Sigmoid colon (tissue), 7 donors: ENCODE measurements at places on chromosomes 3 and 15.

DNA sequence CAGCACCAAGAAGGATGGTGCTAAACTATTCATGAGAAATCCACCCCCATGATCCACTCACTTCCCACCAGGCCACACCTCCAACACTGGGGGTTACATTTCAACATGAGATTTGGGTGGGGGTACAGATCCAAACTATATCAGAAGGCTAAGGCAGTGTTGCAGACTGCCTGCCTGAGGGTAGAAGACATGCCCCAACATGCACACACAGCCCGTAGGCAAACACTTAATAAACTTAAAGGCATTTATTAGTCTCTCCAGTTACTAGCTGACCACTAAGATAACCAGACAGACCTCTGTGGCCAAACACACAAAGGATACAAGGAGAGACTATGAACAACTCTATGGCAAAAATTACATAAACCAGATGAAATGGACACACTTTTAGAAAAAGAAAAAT is 10.2 kb downstream of the FAM162A start:
- H3K36me3 ChIP-seq, result no peaks in the 10 kb centered on the region
- H3K27me3 ChIP-seq, result no peaks in the 10 kb centered on the region
- H3K4me1 ChIP-seq, result no peaks in the 10 kb centered on the region

DNA sequence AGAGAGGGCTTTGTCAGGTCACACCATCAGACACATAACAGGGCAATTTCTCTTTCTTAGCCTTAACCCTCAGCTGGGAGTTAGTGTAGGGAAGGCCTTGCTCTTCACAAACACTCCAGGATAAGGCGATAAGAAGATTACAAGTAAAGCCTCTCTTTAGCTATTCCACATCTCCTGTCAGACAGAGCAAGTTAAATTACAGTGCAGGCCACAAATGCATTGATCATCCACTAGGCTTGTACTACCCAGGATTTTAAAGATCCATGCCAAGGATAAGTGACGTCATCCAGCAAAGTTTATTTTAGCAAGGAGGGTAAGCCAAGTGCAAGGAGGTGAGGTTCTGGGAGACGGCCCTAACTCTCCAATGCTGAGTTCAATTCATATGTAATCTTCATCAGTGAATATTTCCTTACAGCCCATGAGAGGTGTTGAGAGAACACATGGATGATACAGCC is 890.6 kb upstream of the NR2F2 start:
- H3K4me1 ChIP-seq, result no peaks in the 10 kb centered on the region
- H3K27ac ChIP-seq, result no peak overlapping the region
- no peaks in the 10 kb centered on the region for H3K27me3 ChIP-seq
- DNase-seq, result no peak

GRCh38 chr15:58715266-58715917 is 34.1 kb downstream of the ADAM10 start:
- H3K27me3 ChIP-seq, result no peaks in the 10 kb centered on the region
- no peaks in the 10 kb centered on the region for H3K4me1 ChIP-seq
- no peak overlapping the region for H3K27ac ChIP-seq
- peaks cover 3% of the 10 kb centered on the region for H3K36me3 ChIP-seq
- no peak overlapping the region for H3K4me3 ChIP-seq

DNA sequence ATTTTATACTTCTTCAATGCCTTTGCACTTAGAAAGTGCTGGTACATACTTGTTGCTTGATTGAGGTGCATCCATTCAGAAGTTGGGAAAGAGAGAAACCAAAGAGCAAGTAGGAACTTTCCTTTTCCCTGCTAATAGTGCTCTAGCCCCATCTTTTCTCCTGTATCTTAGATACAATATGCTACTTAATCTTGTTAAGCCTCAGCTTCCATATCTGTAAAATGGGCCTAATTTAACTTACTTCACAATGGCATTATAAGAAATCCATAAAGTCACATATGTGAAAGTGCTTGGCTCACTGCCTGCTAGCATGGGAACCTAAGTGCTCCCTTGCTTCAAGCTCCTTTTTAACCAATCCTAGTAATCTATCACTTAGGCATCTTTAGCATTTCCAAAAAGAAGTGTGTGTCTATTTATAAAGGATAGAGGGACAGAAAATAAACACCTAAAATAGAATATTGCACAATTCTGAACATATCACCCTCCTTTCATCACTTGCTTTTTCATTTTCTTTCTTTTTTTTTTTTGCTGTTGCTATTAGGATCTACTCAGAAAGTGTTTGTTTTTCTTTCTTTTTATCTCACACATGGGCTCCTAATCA is 28.1 kb downstream of the KCNAB1 start:
- no peak for DNase-seq
- H3K4me1 ChIP-seq, result peaks cover 44% of the 10 kb centered on the region
- no peaks in the 10 kb centered on the region for H3K27me3 ChIP-seq
- peak overlapping the region; percentile 71 for H3K27ac ChIP-seq
- no peaks in the 10 kb centered on the region for H3K36me3 ChIP-seq

- H3K27ac ChIP-seq, result no peak overlapping the region
- H3K36me3 ChIP-seq, result no peaks in the 10 kb centered on the region
- no peak overlapping the region for H3K4me3 ChIP-seq
- no peaks in the 10 kb centered on the region for H3K4me1 ChIP-seq
- no peaks in the 10 kb centered on the region for H3K27me3 ChIP-seq
Measured at GRCh38 chr3:186746008-186746407, 28.8 kb downstream of the KNG1 start.
